Caki2 (cell line): ENCODE measurements at places on chromosomes 13 and 19. TPM values are rescaled to one million over a fixed set of nuclear protein-coding genes. Genes with fewer than 3 reads are reported as not detected.

GRCh38 chr13:25179011-25179410 is 6.9 kb upstream of the AMER2 start:
- no peak for DNase-seq

- DNase-seq, result no peak
Measured at GRCh38 chr19:30450100-30450499, 77.9 kb downstream of the ZNF536 start.

GRCh38 chr13:110297766-110298504 is 9.0 kb downstream of the COL4A1 start:
- DNase-seq, result no peak

- DNase-seq, result no peak
Measured at GRCh38 chr19:29528946-29529645, 3.3 kb downstream of the VSTM2B start.

COMP gene
- not detected in 2 replicates for total RNA-seq
